GF-D8 (cell line): ENCODE measurements at places on chromosomes 7 and 10.

DNA sequence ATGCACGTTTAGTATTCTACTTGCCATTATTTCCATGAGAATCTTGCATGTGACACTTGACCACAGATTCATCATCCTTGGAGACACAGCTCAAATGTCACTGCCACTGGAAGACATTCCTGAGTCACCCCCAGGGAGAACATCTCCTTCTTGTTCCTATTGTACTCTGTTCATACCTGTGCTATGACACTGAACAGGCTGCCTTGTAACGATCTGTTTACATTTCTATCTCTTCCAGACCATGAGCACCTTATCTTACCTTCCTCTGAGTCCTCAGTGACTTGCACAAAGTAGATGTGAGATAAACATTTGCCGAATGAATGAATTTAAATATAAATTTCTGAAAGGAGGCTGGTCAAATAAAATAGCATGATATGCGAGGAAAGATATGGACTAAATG lies 331.9 kb upstream of the LRRN3 start:
- DNase-seq: no peak

GRCh38 chr10:17479015-17479615 lies 24.7 kb upstream of the ST8SIA6 start:
- DNase-seq: no peak

GRCh38 chr10:3766046-3766756 lies 18.8 kb downstream of the KLF6 start:
- no peak for DNase-seq

DNA sequence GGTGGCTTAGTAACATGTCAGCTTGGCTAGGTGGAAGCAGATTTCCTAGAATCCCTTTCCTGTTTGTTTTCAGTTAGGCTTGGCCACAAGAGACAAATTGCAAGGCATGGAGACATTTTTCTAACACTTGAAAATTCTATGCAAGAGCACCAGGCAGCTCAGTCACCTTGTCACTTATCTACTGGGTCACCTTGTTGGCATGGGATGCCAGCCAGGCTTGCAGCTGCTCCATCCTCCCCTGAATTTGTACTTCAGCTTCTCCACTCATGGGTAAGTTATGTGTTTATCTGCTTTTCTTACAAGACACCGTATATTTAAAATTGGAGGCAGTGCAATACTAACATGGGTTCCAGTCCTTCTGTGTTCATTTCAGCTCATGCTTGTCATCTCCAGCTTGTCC lies 40.2 kb upstream of the CCSER2 start:
- DNase-seq: no peak

DNA sequence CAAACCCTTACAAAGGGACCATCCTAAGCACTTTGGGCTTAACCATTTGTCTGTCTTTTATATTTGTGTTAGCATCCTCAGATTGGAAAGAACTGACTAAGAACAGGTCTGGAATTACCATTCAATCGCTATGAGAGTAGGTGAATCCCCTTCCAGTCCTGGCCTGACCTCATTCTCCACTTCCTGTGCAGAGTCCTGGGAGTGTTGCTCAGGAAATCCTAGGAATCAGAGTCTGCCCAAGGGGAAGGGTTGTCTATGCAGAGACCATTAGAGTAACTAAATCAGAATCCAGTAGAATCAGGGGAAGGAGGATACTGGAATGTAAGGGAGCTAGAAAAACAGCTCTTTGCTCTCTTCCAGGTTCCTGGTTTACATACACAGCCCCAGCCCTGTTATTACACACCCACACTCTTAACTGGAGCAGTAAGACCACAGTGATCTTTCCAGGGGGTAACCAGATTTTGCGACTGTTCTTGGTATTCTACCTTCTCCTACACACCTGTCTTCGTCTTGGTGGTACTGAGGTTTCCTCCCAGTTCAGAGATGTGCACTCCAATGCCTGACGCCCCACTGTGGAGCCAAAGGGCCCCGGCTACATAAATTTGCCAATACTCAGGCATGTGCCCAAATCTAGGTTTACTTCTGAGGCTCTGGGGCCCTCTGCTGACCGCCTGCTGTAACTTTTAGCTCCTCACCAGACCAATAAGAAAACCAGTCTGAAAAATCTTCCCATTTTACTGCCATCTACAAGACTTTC lies 103.7 kb downstream of the RNF216 start:
- peak; percentile 79 for DNase-seq

- DNase-seq: no peak
Measured at GRCh38 chr7:67743501-67743900, 746.9 kb downstream of the TYW1 start.

GRCh38 chr10:53477313-53477675 lies 704.7 kb upstream of the MBL2 start:
- DNase-seq: no peak
